ENCODE measurements at places on chromosomes 11 and 22.

- no peak for DNase-seq
These were observed 23.5 kb downstream of the CDPF1 start for GRCh38 chr22:46226577-46226976.

- DNase-seq = no peak
These were observed 67.3 kb downstream of the TRPC6 start for GRCh38 chr11:101516546-101516945.

GRCh38 chr11:33952805-33953204 is 60.9 kb upstream of the LMO2 start:
- DNase-seq = no peak

DNA sequence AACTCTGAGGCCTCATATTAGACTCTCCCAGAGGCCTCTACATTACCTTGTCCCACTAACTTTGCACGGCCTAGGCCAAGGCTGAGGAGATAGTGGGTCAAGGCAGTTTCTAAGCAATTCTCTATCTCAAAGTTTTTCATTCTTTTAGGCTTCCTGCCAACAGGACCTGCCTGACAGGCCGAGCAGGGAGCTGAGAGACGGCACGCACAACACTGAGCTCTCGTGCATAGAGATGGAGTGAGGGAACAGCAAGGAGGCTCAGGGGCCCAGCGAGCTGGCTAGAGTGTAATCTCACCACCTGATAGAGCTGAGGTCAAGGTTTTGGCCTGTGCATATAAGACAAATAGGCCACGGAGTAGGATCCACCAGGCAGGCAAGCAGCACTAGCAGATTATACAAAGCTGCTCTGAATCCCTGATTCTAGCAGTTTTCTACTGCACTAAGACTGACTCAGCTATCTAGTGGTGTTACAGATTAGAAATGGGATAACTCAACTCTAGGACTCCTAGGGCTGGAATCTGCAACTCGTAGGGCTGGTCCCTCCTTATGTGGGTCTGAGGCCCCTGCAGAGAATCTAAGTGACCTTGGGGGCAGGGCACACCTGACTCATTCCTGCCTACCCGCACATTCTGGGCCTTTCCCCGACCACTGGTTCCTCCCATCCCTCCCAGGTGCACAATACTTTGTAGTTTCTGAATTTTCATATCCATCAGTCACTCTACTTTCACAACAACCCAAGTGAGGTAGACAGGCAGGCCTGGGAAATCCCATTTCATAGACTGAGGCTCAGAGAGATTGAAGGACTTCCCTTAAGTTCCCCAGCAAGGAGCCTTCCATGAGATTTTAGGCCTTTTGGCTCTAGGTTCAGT is 1.7 kb downstream of the CYB5R2 start:
- DNase-seq = no peak

DNA sequence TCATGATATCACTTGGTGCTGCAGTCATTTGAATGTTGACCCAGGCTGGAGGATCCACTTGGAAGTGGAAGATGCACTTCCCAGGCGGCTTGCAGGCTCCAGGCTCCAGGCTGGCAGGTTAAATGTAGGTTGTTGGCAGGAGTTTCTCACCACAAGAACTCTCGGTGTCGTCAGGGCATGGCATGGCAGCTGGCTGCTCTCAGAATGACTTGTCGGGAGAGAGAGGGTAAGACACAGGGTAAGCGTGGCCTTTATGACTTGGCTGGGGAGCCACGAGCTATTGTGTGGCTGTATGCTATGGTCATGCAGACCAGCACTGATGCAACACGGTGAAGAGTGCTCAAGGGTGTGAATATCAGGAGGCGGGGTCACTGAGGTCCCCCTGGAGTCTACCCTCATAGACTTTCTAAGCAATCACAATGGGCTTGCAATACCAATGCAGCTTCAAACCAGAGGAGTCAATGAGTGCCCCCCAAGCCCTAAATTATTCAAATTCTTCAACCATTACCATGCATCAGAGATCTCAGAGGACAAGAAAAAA is 1027.7 kb downstream of the OPCML start:
- no peak for DNase-seq

GRCh38 chr11:66062408-66062807 is 7.7 kb upstream of the PACS1 start:
- no peak for DNase-seq

GRCh38 chr11:69086152-69087132 is 37.7 kb downstream of the TPCN2 start:
- DNase-seq = no peak

DNA sequence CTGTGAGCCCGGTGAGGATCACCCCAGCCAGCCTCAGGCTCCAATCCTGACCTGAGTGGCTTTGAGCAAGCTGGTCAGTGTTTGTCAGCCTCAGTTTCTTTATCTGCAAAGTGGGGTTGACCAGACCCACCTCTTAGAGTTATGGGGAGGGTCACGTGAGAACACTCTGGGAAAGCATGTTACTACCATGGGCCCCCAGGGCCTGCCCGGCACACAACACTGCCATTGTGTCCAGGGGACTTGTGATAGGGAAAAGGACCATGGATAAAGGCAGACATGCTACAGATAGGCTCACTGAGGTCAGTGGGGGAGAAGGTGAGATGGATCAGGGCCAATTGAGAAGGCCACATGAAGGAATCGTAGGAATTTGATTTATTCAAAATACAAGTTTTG is 32.1 kb upstream of the SUSD2 start:
- peak; percentile 5 for DNase-seq

GRCh38 chr11:61756452-61757212 is 4.2 kb downstream of the MYRF start:
- DNase-seq = no peak

DNA sequence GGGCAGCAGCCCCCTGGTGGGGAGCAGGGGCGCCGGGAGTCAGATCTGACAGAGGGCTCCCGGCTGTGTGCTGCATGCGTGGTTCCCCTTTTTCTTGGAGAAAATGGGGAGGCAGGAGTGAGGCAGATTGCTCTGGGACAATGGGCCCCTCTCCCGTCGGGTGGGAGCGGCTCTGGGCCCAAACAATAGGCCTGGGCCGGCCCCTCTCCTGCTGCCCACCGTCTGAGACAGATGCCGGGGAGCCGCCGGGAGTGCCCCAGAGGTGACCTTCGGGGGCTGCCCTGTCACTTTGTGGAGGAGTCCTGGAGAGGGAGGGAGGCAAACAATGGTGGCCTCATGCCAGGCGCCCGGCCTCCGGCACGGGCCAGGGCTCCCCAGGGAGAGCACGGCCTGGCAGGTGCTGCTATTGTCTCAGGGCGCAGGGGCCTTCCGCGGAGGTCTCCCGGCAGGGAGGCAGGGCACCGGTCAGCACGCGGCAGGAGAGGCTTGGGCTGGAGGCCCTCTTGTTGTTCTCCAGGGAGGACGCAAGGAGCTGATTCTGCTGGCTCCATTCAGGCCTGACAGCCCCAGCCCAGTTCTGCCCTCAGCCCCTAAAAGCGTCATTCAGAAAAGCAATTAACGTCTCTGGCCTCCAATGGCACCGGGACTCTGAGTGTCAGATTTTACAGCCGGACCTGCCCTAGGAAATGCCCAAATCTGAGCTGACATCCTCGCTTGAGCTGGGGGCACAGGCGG is 44.8 kb downstream of the SMIM38 start:
- DNase-seq = peak; percentile 74

DNA sequence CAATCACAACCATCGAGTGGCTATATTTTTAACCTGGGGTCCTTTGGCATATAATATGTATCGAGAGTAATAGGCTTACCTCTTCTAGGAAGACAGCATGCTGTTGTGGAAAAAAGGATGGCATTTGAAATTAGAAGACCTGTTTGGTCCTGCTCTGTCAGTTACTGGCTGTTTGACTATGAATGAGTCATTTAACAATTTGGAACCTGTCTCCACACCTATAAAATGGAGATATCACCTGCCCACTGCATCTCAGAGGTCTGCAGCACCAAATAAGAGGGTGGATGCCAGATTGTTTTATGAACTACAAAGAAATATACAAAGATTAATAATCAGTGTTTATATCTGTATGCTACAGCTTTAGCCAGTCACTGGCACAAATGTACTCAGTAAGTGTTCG is 60.8 kb downstream of the SLC25A17 start:
- DNase-seq = no peak

GRCh38 chr11:108501396-108501795 is 3.2 kb upstream of the POGLUT3 start:
- DNase-seq = no peak

DNA sequence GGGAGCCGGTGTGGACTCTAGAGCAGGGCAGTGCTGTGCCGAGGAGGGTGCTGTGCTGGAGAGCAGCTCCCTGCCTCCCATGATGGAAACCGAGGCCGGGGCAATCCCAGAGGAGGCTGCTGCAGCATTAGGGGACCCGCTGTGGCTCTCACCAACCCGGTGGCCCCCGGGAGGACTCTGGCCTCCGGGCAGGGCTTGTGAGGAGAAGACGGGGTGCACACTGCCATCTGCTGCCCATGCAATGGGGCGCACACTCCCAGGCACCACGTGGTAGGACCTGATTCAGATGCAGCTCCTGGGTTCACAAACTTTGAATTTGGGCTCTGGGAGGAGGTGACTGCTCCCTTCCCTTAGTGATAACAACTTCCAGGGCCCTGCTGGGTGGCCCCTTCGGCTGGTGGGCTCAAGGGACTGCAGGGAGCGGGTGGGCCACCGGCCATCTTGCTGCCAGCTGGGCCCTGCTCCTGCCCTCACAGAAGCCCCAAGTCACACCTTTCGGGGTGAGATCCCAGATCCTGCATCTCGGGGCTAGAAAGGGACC is 93.8 kb upstream of the FGF3 start:
- DNase-seq = no peak

DNA sequence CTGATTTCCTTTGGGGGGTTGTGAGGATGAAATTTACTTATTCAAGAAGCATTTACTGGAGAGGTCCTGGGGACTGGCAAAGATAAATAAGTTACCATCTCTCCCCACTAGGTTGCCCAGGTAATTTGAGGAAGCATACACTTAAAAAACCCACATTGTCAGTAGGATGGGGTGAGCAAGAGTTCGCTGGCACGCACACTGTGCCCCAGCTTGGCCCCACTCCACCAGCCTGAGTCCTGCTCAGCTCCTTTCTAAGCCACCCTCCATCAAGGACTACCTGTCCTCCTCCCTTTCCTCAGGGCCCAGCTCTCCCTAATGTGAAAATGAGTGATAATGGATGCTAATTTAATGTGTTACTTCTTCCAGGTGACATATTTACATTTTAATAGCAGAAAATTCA is 216.5 kb upstream of the PLET1 start:
- no peak for DNase-seq

- DNase-seq = no peak
These were observed 451.5 kb upstream of the FAT3 start for GRCh38 chr11:91773090-91773489.

- no peak for DNase-seq
These were observed 30.2 kb downstream of the PPARA start for GRCh38 chr22:46180370-46181137.

GRCh38 chr11:113019711-113020110 is 58.5 kb downstream of the NCAM1 start:
- DNase-seq = no peak

- DNase-seq = peak; percentile 86
These were observed at the start of gene SYTL2 for GRCh38 chr11:85810871-85811611. TSS of gene SYTL2 (minus strand) at chr11:85811141. CDS start at chr11:85757725, 53,416 bp downstream.

GRCh38 chr11:122663764-122664163 is 8.2 kb downstream of the UBASH3B start:
- DNase-seq = no peak

GRCh38 chr22:43572710-43573109 is 160.9 kb downstream of the MPPED1 start:
- no peak for DNase-seq

GRCh38 chr11:7604331-7604955 is 68.9 kb downstream of the CYB5R2 start:
- DNase-seq = no peak

DNA sequence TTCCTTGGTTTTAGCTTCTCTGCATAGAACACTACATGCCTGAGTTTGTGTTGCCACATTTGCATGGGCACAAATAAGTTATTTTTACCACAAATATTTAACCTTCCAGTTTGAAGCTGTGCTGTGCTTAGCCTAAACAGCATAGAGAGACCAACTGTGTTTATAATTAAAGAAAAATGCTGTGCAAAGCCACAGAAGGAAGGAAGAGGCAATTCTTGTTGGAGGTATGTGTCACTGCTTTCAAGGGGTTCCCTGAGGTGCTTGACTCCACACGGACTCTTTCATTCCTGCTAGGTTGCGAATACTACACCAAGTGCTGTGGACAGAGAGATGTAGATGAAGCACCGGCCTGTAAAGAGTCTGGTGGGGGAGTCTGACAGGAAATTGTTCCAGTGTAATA is 47.6 kb upstream of the OLFML1 start:
- no peak for DNase-seq

DNA sequence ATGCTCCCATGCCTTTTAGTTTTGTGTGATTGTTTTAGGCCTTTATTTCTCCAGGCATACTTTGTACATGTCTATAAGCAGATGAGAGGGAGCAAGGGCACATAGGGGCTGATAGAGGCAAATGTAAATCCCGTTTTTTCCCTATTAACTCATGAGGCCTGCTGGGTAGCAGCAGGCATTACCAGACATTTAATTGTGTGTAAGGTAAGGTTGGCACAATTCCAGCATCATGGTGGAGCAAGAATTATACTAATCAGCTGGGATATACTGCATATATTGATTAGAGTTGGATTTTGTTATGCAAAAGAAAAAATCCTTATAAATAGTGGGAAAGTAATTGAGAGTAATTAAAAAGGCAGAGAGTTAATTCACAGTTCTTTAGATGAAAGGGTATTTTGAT is 12.2 kb downstream of the FAT3 start:
- DNase-seq = no peak

GRCh38 chr11:121497176-121497998 is 44.6 kb upstream of the SORL1-AS1 start:
- DNase-seq = no peak

DNA sequence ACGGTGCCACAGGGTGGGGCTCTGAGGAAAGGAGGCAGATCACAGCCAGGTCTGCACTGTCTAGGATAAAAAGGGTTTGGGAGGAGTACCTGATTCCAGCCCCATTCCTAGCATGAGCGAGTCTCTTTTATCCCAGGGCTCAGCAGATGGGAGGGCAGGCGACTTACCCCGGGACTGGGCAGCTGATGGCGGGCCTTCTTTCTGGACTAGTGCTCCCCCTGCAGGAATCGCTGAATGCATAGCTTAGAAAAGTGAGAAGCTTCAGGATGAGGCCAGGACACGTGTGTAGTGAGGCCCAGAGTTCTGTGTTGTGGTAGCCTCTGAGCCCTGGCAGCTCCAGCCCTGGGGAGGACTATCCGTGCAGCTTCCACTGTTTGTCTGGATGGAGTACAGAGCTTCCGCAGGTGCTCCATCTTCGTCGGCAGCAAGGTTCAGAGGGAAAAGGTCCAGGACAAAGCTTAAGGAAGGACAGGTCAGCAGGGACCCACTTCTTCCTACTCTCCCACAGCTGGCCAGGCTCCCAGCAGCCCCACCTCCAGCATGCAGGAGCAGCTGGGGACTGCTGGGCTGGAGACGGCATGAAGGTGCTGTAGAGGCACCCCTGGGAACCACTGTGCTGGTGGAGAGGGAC is 30.4 kb downstream of the COMMD9 start:
- DNase-seq = no peak
